Neuronal stem cell (in vitro differentiated cells): ENCODE measurements at places on chromosomes 16 and 17.

DNA sequence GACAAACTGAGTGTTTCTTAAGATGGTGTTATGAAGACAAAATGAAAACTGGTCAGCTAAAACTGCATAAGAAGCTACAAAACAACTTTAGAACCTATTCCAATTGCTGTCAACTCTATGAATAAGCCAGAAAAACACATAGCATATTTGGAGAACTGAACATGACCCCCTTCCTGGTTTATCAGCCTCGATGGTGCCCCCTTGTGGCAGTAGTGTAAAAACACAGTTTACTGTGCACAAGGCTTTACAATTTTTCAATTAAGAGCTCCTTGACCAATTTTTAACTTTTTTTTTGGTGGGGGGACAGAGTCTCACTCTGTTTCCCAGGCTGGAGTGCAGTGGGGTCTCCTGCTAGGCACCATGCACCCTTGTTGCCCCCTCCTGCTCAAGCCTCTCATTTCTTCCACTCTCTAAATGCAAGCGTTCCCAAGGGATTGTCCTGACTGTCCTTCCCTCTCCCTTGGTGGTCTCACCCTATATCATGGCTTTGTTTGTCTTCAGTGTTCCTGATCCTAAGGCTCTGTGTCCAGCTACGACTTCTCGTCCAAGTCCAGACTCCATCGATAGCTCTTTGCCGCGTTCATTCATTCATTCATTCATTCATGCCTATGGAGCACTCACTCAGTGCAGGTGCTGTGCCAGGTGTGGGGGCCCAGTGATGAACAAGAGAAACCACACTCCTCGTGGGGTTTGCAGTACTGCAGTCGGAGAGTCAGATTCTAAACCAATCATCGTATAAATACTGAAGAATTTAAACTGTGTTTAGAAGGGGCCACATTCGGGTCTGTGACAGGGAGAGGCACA lies 7.5 kb downstream of the EIF1 start:
- DNase-seq, result peak; percentile 70

DNA sequence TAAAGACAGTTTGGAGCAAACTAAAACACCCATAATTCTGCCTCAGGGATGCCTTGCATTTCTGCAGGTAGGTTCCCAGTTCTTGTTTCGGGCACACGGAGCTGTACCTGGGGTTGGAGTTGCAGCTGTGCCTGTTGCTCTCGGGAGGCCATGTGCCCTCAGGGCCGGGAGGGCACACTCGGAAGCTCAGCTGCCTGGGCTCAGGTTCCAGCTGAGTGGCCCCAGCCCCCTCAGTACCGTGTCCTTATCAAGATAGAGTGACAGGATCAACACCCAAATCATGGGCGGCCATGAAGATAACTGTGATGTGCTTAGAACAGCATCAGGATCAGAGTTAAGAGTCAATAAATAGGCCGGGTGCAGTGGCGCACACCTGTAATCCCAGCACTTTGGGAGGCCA lies 107.9 kb downstream of the SNX29 start:
- no peak for DNase-seq

DNA sequence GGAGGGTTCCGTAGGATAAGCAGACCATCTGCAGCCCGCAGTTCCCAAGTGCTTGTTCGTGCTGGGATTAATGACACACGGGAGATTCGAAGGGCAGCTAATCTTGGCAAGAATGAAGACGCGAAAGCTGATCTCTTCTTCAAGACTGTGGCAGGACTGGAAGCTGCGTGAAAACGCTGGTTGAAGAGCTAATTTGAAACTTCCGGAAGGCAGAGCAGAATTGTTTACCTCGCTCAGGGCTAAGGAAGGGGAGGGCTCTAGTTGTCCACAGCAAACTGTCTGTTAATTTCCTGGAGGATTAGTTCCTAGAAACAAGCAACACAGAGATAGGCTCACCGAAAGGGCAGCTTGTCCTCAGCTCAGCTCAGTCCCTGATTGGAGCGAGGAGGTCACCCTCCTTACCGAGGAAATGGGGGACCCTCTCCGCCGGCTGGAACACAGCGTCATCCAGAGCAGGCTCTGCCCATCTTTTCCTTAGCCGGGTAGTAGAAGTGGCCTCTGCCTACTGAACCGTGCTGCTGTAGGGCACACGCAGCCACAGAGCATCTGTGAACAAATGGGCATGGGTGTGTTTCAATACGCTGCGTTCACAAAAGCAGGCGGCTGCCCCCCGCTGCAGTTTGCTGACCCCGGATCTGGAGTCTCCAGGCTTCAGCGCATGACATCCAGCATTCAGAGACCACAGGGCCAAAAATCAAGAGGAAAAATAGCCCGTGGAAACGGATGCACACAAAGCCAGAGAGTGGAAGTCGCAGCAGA lies 16.7 kb upstream of the BAIAP2 start:
- peak; percentile 49 for DNase-seq

GRCh38 chr17:7582396-7583252 lies 1.0 kb upstream of the MPDU1 start:
- DNase-seq, result no peak

DNA sequence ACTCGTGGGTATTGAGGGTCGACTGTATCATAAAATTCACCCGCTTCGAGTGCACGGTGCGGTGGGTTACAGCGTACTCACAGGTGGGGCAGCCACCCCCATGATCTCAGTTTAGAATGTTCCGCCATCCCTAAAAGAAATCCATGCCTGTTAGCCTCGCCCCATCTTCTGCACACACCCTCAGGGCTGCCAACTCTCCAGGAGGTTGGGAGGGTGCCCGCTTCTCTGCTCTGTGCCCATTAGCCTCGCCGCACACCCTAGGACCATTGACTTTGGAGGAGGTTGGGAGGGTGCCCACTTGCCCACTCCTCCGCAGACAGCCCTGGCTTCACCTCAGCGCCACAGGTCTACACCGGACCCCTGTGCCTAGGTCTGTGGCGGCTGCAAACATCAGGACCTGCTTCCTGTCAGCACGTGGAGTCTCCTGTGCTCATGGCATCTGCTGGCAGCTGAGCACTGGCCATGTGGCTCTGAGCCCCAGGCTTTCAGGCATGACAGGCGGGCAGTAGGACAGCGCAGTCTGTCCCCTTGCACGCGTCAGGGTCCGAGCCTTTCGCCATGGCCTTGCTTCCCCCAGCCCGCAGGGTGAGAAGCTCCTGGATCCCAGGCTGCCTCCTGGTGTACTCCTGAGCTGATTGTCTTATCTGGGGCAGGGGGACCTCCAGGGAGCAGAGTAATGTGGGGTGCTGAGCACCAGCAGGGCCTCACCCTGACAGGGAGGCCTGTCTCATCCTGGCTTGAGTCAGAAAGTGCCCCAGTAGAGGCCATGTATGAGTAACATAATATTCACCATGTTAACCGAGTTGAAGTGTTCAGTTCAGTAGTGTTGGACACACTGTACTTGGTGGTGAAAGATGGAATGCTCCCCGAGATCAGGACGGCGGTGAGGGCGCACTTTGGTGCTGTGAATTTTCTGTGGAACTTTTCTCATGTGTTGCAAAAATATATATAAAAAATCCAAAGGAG lies 21.9 kb downstream of the NME3 start:
- DNase-seq, result no peak

GRCh38 chr16:85514295-85514597 lies 98.9 kb upstream of the GSE1 start:
- DNase-seq, result no peak

DNA sequence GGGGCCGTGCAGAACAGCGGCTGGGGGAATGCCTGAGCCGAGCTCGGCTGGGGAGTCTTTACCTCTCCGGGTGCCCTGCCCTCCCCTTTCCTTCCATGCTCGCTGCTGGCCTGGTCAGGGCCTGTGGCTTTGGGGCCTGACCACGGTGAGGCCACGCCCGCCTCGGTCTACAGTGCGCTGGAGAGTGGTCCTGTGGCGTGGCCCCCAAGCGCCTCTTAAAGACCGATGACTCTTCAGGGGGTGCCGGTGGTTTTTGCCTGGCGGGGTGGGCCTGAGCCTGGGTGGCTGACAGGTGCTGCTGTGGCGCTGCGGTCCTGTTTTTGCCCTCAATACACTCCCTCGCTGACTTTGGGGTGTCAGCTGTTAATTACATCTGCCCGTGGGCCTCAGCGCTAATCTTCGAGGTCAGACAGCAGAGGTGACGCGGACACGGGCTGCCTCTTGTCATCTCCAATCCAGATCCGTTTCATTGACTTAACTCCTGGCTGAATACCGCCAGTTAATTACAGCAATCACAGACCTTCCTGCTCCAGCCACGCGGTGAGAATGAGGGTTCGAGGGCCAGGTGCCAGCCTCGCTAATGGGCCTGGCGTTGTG lies 29.7 kb downstream of the GSE1 start:
- DNase-seq, result no peak
